ENCODE measurements at places on chromosomes 12 and 14.

GRCh38 chr12:4056910-4057845 lies 184.0 kb upstream of the PARP11 start:
- no peak for DNase-seq

DNA sequence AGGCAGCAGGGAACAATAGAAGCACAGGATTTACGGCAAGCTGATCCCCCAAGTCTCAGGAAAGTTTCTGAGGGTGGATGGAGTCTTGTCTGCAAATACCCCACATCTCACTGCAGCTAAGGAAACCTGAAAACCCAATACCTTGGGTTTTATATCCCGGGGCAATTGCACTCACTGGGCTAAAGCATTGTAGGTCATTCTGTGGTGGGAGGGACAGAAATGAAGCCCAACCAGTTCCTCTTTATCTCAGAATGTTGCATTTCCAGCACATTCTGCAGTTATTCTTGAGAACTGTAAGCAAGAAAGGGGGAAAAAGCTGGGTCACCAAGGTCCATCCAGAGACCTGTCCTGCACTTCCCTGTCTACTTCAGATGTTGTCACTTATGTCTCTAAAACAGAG lies 39.8 kb downstream of the C12orf42 start:
- DNase-seq = no peak

DNA sequence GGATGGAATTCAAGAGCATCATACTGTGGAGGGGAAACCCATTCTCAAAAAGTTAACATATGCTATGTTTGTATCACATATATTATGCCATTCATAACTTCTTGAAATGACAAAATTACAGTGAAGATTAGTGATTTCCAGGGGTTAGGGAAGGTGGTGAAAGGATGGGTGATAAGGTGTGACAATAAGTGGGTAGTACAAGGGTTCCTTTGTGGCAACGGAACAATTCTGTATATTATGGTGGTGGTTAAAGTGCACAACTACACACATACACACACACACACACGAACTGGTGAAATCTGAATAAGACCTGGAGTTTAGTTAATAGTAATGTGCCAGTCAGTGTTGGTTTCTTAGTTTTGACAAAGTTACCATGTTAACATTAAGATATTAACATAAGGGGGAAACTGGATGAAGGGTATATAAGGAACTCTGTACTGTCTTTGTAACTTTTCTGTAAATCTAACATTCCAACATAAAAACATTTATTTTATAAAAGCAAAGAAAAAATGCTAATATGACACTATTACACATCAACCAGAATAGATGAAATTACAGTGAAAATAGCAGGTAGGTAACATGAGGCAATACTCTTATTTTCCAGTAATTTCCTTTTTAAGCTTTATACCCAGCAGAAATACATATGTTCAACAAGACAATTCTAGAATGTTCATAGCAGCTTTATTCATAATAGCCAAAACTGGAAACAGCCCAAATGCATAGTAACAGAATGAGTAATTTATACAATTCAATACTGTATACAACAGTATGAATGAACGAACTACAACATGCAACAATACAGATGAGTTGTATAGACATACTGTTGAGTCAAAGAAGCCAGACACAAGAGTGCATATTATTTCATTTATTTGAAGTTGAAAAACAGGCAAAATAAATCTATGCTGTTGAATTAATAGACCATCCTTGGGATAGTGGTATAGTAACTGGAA lies 44.0 kb upstream of the OR5AU1 start:
- DNase-seq = no peak

DNA sequence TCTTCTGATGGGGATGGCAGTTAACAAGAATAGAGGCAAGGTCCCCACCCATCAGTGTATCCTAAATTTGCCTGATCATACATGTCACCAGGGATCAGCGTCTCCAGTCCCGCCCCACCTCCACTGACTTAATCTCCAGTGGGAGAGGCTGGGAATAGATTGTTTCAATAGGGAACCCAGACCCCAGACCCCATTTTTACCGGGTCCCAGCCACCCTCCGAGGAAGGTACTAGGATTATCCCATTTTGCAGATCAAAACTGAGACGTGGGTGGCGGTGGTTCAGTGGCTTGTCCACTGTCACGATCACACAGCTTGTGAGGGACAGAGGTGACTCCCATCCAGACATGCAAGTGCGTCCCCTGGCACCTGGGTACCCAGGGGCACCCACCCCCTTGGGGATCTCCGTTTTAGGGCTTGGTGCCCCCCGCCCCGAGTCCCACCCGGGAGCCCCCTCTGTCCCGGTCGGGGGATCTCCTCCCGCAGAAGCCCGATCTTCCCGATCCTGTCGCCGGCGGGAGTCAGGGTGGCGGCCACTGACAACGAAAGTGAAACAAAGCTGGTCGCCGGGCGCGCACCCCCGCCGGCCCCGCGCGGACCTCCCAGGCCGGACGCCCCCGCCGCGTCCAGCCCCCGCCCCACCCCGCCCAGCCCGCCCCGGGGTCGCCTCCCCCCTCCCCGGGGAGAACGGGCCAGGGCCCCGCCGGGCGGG lies 523 bp downstream of the WSB2 start:
- DNase-seq = no peak

DNA sequence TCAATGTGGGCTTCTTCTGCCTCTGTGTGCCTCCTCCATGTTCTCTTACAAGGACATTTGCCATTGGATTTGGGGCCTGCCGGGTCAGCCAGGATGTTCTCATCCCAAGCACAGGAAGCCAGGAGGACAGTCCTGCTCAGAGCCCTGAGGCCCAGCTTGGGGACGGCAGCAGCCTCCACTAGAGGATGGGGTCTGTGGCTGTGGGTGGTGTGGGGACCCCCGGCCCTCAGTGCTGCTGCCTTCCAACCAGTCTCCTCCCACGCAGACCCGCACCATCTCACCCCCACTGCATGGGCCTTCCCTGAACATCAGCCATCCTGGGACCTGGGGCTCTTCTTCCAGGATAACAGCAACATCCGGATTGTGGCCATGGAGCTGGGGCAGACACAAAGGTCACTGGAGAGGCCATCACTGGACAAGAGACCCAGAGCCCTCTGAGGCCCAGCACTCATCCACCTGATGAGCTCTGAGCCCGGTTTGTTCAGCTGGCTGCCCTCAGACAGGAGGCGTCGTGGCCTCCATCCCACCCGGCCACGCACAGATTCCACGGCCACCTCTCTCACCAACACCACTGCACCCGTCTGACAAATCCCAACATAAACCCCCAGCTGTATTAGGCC lies 56.5 kb upstream of the C14orf180 start:
- DNase-seq = no peak

DNA sequence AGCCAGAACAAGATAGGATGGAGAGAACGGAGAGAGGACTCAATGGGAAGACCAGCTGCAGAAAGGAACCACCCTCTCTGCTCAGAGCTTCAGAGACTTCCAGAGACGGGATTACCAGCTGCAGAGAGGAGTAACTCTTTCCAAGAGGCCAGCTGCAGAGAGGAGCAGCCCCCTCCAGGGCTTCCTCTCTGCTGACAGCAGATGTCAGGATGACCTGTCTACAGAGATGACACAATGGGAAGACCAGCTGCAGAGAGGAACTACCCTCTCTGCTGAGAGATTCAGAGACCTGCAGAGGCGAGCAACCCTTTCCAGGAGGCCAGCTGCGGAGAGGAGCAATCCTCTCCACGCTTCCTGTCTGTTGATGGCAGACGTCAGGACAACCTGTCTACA lies 61.8 kb downstream of the KLRG1 start:
- no peak for DNase-seq

DNA sequence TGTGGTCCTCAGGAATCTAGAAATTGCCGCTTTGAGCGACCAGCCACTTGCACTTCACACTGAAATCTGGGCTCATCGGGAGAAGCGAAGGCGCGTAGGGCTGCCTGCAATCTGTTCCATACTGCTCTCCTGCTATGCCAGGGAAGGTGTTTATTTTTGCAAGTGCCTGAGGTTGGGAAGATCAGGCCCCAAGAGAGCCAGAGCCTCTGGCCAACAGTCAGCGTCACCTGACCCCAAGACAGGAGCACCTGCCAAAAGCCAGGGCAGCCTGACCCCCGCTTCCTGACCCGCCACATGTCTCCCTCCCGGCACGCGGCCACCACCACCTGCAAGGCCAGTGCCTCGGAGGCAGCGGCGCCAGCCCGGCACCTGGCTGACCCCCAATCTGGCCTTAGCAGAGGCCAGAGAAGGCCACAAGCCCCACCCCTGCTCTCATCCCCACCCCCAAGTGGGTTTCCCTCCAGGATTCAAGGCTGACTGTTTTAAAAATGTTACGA lies 94.4 kb downstream of the CHGA start:
- no peak for DNase-seq

DNA sequence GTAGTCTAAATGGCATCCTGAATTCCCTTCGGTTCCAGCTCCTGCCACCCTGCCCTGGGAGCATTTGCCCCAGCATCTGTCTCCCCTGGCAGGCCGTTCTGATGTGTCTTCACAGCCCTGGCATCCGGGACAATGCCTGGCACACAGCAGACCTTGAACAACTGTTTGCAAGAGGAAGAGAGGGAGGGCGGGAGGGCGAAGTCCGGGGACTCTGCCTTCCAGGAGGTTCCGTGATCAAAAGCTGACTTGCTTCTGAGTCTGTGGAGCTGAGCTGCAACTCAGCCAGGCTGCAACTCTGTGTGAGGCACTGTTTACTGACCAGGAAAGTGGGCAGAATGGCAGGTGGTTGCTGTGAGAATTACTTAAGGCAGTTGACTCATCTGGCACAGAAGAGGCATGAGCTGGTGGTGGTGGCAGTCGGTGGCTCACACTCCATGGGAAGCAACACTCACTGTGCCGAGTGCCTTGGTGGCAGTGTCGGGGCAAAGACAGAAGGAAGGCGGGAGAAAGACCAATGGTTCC lies 61.1 kb upstream of the DLK1 start:
- no peak for DNase-seq

- no peak for DNase-seq
Observed at GRCh38 chr14:96206461-96206860, 1.8 kb downstream of the BDKRB2 start.

DNA sequence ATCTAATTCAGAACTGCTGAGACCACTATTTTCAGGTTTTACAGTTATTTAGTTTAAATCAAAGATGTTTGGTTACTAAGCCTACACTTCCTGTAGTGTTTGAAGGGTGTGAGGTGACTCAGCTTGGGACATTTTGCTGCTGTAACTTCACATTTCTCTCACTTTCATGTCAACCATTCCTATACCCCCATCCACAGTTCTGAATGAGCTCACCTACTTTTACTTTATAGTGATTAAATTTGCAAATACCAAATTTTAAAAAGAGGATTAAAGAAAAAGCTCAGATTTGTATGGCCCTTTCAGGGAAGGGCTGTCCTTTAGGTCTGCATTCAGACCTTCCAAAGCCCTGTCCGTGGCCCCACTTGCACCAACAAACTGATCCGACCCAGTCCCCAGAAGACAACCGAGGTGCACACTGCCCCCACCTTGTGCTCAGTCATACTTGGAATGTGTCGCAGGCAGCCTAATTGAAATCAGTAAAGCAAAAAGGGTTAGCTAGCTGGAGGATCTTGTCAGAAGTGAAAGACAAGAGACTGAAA lies 174.4 kb downstream of the MON2 start:
- no peak for DNase-seq

DNA sequence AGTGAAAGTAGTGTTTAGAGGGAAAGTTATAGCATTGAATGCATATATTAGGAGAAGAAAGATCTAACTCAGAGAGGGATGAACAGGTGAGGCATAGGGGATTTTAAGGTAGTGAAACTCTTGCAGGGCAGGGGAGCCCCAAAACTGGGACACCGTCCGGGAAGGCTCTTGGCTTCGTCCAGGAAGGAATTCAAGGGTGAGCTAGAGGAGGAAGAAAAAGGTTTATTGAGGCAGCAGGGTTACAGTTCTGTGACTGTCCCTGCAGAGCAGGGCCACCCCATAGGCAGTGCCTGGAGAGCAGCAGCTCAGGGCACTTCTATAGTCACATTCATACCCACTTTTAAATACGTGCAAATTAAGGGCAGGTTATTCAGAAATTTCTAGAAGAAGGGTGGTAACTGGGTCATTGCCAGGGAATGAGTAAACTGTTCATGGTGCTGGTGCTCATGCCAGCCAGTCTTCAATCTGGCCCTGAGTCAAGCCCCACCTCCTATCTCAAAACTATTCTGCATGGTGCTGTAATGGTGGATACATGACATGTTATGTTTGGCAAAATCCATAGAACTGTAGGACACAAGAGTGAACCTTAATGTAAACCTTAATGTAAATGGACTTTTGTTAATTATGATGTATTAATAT lies 1.2 kb upstream of the OAS1 start:
- DNase-seq = no peak

- DNase-seq = no peak
Observed at GRCh38 chr14:61104358-61104757, 123.3 kb downstream of the SLC38A6 start.

GRCh38 chr12:5953835-5954586 lies 9.0 kb upstream of the ANO2 start:
- DNase-seq = no peak

DNA sequence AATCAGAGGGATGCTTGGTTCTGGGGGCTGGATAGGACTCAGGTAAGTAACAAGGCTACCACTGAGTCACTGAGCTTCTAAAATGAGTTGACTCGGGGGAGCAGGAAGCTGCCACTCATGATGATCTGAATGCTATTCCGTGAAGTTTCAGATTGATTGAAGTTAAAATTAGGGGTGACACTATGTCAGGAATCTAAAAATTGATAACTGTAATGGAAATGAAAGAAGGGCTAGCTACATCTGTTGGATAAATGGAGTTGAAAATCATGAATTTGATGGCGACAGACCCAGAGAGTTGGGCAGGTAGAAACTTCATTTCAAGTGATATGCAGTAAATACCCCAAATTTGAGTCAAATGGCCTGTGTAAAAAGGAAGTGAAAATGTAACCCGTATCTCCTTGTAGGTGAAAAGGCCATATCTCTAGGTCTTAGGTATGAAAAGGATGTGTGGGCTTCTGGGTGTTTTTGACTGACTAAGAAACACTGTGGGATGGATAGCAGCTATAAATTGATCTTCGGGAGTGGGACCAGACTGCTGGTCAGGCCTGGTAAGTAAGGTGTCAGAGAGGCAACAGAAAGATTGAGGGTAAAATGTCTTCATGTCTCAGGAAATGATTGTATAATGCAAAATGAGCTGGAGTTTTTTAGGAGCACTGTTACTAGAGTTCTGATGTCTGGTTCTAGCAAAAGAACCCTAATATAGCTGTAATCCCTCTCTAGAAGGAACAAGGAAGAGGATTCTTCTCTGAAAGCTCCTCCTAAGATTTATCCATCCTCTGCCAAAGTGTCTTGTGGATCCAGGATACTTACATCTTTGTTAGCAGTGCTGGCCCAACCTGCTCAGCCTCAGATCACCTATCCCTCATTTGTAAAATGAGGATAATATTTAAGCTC lies 57.3 kb downstream of the DAD1 start:
- DNase-seq = peak; percentile 49

GRCh38 chr12:65278576-65279368 lies at the start of gene MSRB3:
Gene MSRB3 (plus strand): TSS chr12:65278683. CDS start chr12:65308580, 29,897 bp downstream.
- no peak for DNase-seq

All from stimulated activated CD4-positive, alpha-beta T cell treated with anti-CD3 and anti-CD28 coated beads, Interleukin-2, amount 100 ng/mL, for 4 hours (primary cell).